Sigmoid colon (tissue), 7 donors: ENCODE measurements at places on chromosomes 2 and 18.

DNA sequence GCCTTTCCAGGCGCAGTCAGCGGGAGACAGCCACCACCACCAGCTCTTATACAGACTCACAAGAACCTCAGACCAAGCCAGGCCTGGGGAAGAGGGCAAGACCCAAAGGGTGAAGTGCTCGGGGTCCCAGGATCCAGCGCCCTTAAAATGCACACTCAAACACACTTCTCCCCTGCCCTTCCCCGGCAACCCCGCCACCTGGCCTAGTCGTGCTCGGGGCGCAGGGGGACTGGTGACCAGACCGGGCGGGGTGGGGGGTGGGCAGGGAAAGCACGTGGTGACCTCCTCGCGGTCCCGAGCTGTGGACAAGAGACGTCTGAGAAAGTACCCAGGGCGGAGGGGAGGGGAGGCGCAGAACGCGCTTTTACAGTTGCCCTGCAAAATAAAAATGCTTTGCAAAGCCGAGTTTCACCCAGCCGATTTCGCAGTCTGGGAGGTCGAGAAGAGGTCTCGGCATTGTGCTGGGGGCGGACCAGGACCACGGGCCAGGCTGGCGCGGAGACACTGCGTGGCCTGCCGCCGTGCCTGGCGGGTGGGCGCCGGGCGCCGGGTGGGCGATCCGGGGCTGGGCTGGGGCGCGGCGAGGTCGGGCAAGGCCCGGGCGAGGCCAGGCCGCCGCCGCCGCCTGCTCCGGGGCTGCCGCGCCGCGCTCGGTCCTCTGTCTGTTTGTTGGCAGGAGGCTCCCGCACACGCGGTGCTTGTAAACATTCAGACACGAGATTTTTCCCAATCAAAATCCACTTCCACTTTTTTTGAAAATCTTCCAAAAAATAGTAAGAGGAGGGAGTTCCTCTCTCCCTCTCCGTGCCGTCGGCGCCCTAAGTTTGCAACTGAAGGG is 2.0 kb downstream of the BCL11A start:
- peak; percentile 83 for DNase-seq

DNA sequence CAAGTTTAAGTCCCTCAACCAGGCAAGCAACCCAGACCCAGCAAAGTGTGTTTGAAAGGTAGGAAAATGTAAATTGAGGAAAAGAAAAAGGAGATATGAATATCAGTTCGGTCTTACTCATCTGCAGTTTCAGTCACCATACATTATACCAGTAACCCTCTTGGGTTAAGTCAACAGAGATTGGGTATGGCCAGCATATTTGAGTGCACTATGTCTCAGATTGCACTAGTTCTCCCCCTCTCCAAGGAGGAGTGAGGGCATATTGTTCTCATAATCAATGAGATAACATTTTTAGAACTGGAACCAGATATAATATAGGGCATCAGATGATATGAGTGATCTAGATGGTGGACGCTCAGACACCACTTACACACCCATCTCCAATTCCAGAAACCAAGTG is 141.5 kb downstream of the COPS8 start:
- DNase-seq: no peak

GRCh38 chr18:52370841-52371240 is 30.8 kb downstream of the DCC start:
- DNase-seq: no peak

DNA sequence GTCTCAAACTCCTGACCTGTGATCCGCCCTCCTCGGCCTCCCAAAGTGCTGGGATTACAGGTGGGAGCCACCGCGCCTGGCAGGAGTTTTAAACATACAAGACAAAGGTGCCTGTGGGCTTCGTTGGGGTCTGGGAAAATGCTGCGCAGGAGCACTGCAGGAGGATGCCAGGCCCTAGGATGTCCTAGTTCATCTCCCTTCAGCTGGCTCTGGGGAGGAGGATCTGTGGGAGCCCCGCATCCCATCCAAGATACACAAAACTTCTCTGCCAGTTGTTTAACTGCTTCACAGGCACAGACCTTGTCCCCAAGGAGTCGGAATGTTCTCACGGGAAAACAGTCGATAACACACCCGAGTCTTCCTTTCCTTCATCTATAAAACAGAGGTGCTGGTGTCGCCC is 89.1 kb downstream of the POLR1A start:
- DNase-seq: peak; percentile 42

GRCh38 chr2:225413786-225414185 is 14.3 kb downstream of the NYAP2 start:
- DNase-seq: no peak

- no peak for DNase-seq
These were observed 29.3 kb downstream of the TGFA start for GRCh38 chr2:70523996-70524965.

GRCh38 chr2:175036582-175037018 is 31.4 kb upstream of the CHN1 start:
- DNase-seq: no peak

DNA sequence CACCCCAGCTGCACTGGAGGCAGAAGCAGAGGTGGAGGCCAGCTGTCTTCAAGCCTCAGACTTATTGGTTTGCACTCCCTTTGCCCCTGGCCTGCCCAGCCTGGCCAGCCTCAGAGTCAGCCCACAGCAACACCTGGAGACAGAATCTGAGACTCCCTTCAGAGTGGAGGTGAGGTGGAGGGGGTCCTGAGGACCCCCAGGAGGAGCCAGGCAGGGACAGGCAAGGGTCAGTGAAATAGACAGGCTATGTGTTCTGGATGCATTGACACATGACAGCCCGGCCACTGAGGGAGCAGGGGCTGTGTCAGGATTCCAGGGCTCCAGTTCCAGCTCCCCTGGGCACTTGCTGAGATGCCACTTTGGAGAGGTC is 309.7 kb downstream of the MYCN start:
- no peak for DNase-seq
